B cell (primary cell): ENCODE measurements at places on chromosomes 12 and 14.

DNA sequence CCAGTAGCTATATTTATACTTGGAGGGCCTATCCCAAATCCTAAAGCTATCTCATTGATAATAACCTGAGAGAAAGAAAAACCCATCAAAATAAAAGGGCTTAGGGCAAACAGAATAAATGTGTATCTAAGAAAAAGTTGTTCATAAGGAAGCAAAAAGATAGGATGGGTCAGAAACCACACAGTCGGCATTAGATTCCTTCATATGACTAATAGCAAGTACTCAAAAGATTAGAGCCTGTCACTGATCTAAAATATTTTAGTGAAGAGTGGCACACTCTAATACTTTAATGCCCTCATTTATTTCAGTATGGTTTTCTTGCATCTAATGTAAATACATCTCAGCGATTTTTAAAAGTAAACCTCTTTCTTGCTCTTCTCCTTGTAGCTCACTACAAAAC, 17.1 kb upstream of the NAV3 start:
- no peak for DNase-seq

DNA sequence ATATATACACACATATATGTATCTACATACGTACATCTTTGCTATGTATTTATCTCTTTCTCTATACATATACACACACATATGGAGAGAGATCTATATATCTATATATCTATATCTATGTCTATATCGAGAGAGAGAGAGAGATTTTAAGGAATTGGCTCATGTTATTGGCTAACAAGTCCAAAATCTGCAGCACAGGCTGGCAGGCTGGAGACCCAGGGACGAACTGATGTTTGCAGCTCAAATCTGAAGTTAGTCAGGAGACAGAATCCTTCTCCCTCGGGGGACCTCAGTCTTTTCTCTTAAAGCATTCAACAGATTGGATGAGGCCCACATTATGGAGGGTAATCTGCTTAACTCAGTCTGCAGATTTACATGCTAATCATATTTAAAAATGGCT, 40.7 kb upstream of the DACT1 start:
- DNase-seq: no peak

GRCh38 chr12:104372721-104373335, 69.3 kb downstream of the EID3 start:
- DNase-seq: no peak

- no peak for DNase-seq
These were observed 190.4 kb downstream of the PPM1H start for GRCh38 chr12:62744551-62744950.

- no peak for DNase-seq
These were observed 7.5 kb upstream of the AQP2 start for GRCh38 chr12:49942921-49943624.
